Activated CD4-positive, alpha-beta T cell treated with anti-CD3 and anti-CD28 coated beads, Interleukin-2, amount 50 U/mL, for 16 hours (primary cell): ENCODE measurements at places on chromosomes 4 and X.

DNA sequence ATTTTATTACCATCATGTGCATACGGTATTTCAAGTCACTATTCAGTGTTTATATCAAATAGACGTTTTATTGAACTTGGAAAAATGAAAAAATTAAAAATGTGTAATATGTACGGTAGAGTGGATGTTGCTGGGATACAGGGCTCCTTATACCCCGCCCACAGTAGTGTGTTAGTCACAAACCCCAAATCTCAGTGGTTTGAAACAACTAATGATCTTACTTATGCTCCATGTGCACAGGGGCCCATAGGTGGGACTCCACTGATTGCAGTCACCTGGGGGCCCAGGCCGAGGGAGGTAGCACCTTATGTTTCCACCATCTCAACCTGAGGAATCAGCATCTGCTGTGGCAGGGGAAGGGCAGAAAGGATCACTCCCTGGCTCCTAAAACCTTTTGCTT lies 18.1 kb downstream of the LSM6 start:
- no peak for DNase-seq

DNA sequence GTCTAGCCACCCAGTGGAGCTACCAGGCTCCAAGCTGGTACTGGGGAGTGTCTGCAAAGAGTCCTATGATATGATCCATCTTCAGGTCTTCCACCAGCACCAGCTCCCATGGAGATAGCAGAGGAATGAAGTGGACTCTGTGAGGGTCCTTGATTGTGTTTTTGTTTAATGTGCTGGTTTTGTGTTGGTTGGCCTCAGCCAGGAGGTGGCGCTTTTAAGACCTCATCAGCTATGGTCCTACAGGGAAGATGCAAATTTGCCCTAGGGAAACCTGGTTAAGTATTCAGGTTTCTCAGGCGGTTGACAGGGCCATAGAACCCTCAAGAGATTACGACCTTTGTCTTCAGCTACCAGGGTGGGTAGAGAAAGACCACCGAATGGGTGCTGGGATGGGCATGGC lies 1141.1 kb downstream of the STIM2 start:
- no peak for DNase-seq

- no peak for DNase-seq
Observed at GRCh38 chrX:48909703-48910294, 1.6 kb downstream of the SLC35A2 start.

DNA sequence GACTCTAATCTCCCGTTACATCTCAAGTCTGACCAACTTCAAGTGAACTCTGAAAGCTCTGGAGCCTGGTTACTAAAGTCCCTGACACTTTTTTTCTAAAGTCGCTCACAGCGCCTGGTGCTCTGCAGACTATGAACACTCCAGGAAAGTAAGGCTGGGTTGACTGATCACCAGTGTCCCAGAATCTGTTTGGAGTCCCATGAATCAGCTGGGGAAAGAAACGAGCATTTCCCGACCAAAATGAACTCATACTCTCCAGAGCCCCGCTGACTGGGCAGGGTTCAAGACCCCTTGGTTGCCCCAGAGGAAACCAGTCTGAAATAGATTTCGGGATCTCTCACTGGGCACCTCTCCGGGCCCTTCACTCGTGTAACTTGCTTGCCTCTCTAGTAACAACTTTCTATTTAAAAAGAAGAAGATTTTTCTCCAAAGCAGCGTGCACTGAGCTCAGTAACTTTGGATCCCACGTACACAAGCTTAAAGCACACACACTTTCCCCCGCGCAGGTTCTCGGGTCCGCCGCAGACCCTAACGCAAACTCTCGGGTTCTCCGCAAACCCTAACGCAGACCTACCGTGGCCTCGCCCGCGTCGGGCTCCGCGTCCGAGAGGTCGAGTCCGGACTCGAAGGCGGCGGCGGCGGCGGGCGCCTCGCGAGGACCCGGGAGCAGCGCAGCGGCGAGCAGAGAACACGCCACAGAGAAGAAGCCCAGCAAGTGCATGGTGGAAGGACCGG lies 964 bp downstream of the VEGFC start:
- no peak for DNase-seq

GRCh38 chr4:181939199-181939945 lies 303.8 kb upstream of the TENM3 start:
- no peak for DNase-seq

DNA sequence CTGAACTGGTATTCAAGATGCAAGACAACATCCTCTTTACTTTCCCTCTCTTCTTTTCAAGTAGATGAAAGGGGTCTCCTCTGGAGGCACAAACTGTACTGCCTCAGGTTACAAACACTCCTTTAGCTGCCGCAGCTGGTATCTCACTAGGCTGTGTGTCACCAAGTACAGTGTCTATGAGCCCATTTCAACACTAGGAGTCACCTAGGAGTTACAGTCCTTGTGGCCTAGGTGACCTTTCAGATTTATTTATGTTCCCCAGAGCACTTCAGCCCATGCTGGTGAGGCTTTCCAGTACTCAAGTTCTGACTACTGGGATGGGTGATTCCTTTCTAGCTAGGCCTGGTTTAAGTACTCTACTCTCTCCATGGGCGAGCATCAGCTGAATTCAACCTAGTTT lies 32.4 kb upstream of the TMLHE start:
- DNase-seq: no peak

- DNase-seq: no peak
Observed at GRCh38 chr4:5808081-5808741, 84.7 kb downstream of the CRMP1 start.

DNA sequence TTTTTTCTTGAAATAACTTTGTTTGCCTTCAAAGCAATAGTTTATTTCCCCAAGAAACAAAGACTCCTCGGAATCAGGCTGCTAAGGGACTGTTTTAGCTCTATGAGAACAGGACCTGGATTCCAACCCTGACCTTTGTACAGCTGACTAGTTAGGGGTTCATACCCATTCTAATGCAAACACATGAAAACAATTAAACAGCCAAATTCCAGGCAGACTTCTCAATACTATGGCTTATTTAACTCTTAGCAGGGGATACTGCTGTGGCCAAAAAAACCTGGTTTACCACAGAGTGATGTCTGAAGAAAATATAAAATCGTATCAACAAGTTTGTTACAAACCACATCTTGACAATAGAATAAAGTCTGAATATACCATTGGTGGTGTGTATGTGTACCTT lies 129.6 kb upstream of the INTU start:
- no peak for DNase-seq

GRCh38 chr4:166091912-166092510 lies 219.0 kb downstream of the TLL1 start:
- peak; percentile 33 for DNase-seq

DNA sequence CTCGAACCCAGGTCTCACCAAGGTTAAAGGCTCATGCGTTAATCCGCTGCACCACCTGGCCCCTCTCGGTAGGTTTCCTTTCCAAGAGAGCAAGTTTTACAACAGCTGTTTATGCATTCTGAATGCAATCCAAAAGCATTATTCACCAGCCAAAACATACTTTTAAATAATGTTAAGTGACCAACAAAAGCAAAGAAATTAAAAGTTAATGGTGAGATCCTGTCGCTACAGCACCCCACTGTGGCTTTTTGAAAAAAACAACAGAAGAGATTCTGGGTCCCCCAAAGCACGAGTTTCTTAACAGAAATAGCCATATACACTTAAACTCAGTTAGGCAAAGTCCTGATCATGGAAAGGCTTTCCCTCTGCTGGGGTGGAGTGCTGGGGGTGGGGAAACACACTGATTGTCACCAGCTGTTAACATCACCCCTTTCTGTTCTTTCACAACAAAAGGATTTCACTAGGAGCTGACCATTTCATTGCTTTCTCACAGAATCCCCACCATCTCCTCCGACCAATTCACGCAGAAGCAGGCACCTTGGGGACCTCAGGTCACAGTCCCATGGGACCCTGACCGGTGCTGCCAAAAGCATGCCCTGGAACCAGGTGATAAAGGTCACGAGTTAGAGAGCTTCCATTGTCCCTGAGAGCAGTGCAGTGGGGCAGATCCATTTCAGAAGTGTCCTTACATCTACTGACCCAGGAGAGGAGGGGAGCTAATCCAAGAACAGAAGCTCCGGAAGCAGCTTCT lies 51.2 kb downstream of the ZNF827 start:
- no peak for DNase-seq

DNA sequence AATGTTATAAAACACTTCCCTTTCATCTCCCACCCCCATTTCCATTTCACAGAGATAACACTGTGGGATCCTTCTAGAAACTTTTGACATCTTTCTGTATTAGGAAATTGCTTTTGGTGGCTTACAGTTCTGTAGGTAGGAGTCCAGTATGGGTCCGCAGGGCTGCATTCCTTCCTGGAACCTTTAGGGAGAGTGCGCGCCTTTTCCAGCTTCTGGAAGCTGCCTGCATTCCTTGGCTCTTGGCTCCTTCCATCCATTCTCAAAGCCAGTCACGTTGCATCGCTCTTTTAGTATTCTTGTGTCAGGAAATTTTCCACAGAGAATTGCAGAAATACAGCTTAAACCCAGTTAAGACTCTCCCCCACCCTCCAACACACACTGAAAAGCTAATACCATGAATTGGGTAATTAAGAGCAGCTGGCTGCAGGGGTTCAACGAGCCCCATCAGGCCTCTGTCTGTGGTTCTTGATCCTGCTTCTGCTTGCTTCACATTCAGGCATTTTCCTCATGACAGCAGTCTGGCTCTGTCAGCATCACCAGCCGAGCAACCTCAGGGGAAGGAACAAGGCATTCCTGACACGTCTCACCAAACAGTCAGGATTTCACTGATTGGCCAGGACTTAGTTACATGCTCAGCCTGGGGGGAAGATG lies 48.8 kb downstream of the SEPTIN11 start:
- no peak for DNase-seq
